ENCODE measurements at places on chromosomes 6 and 20. TPM values are rescaled to one million over a fixed set of nuclear protein-coding genes. Genes with fewer than 3 reads are reported as not detected.

Gene CLDN20
- total RNA-seq = not detected

Gene EEF1E1
- 47.1 TPM for total RNA-seq

GRCh38 chr6:79571030-79571367 is 33.8 kb upstream of the LCA5 start:
- DNase-seq = no peak

- DNase-seq = no peak
Measured at GRCh38 chr20:31707994-31708735, 14.5 kb downstream of the BCL2L1 start.

Gene RIMS1
- total RNA-seq = not detected

DNA sequence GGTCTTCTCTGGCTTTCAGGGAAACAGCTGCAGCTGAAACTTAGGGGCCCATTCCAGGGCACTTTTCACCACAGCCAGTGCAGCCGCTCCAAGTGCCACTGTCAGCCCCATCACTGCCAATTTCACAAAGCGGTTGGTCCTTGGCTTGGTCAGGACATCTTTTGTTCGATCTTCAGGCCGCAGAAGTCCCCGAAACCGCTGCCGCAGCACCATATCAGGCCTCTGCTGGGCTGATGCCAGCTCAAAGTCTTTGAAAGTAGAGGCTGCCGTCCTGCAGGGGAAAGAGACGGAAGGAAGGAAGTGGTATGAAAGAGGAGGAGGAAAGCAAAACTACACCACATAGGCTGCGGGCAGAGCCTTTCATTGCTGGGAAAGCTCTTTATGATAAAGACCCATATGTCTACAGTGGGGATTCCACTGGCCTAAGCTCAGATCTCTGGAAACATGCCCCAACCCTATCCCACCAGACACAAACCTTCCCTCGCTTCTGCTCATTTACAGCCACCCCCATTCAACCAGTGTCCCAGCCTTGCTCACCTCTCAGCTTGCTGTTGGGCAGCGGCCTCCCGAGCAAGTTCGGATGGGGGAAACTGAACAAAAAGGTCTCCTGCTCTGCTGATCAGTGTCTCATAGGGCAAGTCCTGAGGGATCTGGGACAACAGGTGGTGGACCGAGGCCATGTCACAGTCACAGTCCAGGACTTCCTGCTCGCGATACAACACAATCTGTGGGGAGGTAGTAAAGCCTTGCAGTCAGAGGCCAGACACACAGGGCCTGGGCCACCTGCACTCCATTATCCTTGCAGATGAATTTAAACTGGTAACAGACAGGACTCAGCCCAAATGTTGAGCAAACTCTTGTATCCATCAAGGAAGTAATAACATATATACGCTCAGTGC is 23.5 kb downstream of the TBC1D20 start:
- peak; percentile 81 for DNase-seq

Gene RBBP8NL
- not detected for total RNA-seq

Gene PDE10A
- total RNA-seq = not detected

DNA sequence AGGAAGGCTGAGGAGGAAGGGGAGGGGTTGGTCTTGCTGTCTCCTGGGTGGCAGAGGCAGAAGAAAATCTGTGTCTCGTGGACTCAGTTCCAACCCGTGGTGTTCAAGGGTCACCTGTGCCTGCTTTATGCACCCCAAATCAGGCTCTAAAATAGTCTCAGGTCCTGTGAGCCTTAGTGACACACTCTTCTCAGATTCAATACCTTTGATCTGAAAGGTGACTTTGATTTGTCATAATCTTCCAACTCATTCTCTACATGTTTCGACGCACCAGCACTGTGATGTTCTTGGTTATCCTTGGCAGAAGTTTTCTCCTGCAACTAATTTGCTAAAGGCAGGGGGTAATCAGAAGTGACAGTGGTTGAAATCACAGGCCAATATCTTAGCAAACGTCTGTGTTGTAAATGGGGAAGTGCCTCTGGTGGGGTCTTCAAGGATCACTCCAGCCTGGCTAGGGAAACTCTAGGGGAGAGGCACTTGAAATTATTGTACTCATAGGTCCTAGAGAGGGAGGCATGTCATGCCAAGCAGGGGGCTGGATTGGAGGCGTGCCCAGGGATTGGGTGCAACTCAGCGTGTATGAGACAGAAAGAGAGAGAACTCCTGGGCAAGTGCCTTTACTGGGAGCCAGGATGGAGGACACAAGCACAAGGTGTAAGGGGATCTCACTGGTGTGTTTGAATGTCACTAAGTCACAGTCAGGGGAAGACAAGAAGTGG is 19.0 kb upstream of the PRND start:
- DNase-seq = peak; percentile 37

Gene TSPO2
- not detected for total RNA-seq

- DNase-seq = no peak
Measured at GRCh38 chr20:54577637-54578036, 102.2 kb downstream of the DOK5 start.

GRCh38 chr6:46734867-46735719 is at the start of gene PLA2G7:
PLA2G7 (minus strand) TSS chr6:46735375; CDS start chr6:46722891, 12,484 bp downstream.
- DNase-seq = no peak

Gene C6orf163
- 1.8 TPM for total RNA-seq

DNA sequence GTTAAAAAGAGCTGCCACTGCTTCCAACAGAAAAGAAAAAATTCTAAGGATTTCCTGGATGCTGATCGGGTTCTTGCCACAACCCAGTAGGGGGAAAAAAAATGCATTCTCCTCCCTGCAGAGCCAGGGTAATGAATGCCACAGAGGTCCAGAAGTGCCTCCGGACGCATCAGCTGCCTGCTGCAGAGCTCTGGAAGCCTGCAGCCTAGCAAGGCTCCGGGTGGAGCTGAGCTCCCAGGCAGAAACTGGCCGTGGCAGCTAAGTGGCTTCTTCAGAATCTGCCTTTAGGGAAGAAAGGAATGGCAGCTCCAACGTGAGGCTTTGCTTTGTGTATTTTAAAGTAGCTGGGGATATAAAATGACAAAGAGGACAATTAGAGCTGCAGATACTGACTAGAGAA is 155.0 kb downstream of the CFAP61 start:
- DNase-seq = no peak

DNA sequence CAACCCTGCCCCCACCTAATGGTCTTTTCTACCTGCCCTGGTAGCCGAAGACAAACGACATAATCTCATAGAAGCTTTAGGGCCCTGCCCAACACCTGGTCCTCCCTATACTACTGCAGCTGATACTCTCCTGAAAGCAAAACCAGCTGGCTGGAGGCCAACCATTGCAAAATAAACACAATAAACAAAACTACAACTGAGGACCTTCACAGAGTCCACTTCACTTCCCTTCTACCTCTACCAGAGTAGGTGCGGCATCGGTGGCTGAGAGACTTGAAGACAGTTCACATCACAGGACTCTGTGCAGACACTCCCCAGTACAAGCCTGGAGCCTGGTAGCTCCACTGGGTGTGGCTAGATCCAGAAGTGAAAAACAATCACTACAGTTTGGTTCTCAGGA is 476.2 kb downstream of the MMUT start:
- no peak for DNase-seq

- DNase-seq = no peak
Measured at GRCh38 chr20:10649080-10649796, 24.6 kb downstream of the JAG1 start.

Gene C4A
- total RNA-seq = 3.4 TPM

DNA sequence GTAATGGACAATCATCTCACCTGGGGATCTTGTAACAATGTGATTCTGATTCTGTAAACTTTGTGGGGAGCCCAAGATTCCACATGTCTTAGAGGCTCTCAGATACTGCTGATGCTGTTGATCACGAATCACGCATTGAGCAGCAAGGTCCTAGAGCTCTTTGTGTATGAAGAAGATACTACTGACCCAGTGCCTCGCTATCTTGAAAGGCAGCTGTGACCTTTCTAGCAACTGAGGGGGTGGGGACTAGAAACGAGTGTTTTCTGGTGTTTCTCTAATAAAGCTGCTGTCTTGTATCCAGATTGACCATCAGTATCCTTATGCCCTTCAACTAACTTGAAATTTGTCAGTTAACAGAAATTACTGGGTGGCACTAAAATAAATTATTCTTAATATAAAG is 142.9 kb downstream of the MTHFD1L start:
- no peak for DNase-seq

Gene HRH3
- not detected for total RNA-seq

- DNase-seq = no peak
Measured at GRCh38 chr20:59082981-59083380, 40.4 kb upstream of the PRELID3B start.

DNA sequence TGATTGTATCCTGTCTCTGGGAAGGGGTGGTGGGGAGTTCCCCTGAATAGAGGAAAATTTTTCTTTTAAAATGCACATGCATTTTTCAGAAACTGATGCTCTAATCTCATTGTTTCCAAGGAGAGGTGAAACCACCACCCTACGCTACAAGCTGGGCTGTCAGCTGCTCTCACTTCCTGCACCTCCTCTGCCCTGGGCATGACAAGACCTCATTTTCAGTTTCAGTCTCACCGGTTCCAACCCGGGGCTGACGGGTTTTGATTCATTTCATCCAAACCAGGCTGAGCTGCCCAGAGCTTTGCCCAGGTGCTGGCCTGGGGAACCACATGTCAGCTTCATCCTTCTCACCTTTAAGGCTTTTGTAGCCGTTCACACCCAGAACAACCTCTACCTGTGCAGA is 99.7 kb downstream of the EYA2 start:
- DNase-seq = peak; percentile 91

- no peak for DNase-seq
Measured at GRCh38 chr20:37283530-37284195, 5.8 kb upstream of the MANBAL start.

DNA sequence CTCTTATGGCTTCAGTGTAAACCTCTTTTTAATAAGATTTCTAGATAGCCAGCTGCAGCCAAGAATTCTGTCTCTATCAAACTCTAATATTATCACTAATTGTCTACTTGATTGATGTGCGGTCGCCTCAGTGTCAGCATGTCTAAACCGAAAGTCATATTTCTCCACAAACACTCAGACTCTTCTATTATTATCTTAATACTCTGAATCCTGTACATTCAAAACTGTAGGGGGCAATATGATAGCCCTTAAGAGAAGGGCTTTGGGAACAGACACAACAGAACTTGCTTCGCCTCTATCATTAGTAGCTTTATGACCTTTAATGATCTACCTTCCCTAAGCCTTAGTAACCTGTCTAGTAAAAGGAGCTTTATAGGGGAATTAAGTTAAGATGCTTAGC is 379.7 kb upstream of the PTCHD4 start:
- no peak for DNase-seq

DNA sequence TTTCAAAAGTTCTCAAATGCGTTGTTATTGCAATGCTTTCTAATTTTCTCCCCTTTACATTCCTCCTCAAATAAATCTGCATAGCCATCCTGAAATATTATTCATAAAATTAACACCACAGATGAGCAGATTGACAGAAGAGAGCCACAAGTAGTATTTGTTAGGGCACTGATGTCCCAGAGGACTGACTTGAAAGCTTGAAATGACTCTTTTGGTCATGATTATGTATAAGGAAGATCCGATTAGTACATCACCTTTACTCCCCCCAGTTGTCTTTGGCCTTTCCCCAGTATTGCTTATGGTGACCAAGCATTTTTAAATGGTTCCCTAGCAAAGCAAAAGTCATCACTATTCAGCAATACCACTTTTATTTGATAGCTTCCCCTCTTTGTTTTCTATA is 187.6 kb downstream of the ADAT2 start:
- no peak for DNase-seq

Gene SOX18
- 0.20 TPM for total RNA-seq

- no peak for DNase-seq
Measured at GRCh38 chr6:34909320-34909883, 20.3 kb downstream of the ANKS1A start.

Gene PRDM13
- 0.14 TPM for total RNA-seq

- DNase-seq = no peak
Measured at GRCh38 chr20:6086868-6087267, 33.0 kb upstream of the LRRN4 start.

Gene SLPI
- not detected for total RNA-seq

Gene UBE2C
- total RNA-seq = 206 TPM

Gene DEFB115
- total RNA-seq = not detected

- no peak for DNase-seq
Measured at GRCh38 chr6:140062043-140063020, 687.9 kb upstream of the CITED2 start.

GRCh38 chr20:24470746-24471582 is 1.5 kb downstream of the SYNDIG1 start:
- DNase-seq = no peak

Gene MICB
- 63.8 TPM for total RNA-seq

Gene TNXB
- total RNA-seq = 5.5 TPM

GRCh38 chr20:42652266-42652665 is 537.4 kb downstream of the PTPRT start:
- no peak for DNase-seq

Gene COL9A1
- not detected for total RNA-seq

Gene ENPP1
- 0.47 TPM for total RNA-seq

Gene HLA-DOB
- 3.9 TPM for total RNA-seq

DNA sequence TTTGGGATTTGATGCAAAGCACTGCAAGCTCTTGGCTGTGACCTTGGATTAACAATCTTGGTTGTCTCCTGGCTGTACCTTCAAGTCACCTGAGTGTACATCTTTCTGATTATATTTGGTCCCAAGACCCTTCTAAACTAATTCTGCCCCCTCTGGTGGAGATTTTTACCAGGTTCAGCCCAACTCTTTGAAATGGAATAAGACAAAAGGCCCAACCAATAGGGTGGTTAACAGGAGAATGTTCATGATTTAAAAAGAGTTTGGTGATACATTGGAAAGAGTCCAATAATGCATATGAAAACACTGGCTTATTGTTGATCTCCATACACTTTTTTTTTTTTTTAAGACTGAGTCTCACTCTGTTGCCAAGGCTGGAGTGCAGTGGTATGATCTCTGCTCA is 77.5 kb upstream of the CD83 start:
- DNase-seq = no peak

DNA sequence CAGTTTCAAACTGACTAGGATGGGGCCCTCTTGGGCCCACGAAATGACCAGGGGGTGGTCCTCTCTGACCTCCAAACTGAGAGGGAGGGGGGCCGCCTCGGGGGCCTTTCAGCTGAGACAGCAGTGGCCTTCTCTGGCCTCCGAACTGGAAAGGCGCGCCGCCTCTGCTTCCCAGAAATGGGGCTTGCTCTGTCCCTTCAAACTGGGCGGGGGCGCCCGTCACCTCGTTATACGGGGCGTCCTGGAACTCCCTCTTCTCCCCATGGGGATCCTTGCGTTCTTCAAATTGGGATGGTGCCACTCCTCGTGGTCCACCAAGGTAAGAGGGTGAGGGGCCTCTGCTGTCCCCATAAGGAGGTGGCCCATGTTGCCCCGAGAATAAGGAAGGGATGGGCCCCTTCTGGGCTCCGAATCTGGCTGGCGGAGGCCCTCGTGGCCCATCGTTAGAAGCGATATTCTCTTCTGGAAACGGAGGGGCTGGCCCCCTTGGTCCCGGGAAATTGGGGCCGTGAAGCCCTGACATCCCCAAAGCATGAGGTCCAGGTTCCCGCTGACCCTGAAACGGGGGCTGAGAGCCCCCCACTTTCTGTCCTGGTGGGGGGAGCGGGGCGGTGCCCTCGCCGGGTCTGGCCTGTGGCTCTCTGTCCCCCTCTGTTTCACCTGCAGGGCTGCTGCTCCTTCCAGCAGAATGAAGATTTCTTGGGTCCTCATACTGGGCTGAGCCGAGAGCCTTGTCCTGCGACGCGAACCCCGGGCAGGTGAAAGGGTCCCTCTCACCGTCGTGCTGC is 18.7 kb upstream of the TCFL5 start:
- DNase-seq = no peak

Measured in activated CD8-positive, alpha-beta memory T cell treated with anti-CD3 and anti-CD28 coated beads, Interleukin-2, amount 10 ng/mL, durations not matched to agents 7 days and 5 days (primary cell).